ENCODE measurements at places on chromosomes 1 and 21. TPM values are rescaled to one million over a fixed set of nuclear protein-coding genes. Genes with fewer than 3 reads are reported as not detected.
A peak's percentile ranks its signal among the peaks of the same experiment; 100 is the strongest.

- no peak for DNase-seq
Observed at GRCh38 chr1:40593449-40594186, 62.2 kb downstream of the ZNF684 start.

- no peak for DNase-seq
Observed at GRCh38 chr1:208990456-208990855, 593.1 kb upstream of the CAMK1G start.

GRCh38 chr1:209387969-209388329 lies 195.6 kb upstream of the CAMK1G start:
- no peak for DNase-seq

GRCh38 chr1:94235189-94236012 lies 2.0 kb downstream of the ARHGAP29 start:
- no peak for DNase-seq

DNA sequence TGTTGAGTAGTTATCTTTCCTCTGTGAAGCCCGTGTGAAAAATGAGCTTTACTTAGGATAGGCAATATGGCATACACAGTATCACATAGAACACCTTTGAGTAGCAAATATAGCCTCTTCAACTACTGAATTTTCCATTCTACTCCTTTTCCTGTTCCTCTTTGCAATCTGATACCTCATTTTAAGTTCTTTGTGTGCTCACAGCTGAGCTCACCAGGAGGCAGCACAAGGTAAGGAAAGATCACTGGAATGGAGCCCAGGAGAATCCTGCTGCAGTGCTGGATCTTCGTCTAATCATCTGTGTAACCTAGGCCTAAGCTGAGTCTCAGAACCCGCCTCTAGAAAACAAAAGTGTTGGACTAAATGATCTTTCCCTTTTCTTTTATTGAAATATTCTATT lies 171.0 kb downstream of the LRRC40 start:
- no peak for DNase-seq

The BRINP3 gene
- total RNA-seq, result 11.1 TPM

DNA sequence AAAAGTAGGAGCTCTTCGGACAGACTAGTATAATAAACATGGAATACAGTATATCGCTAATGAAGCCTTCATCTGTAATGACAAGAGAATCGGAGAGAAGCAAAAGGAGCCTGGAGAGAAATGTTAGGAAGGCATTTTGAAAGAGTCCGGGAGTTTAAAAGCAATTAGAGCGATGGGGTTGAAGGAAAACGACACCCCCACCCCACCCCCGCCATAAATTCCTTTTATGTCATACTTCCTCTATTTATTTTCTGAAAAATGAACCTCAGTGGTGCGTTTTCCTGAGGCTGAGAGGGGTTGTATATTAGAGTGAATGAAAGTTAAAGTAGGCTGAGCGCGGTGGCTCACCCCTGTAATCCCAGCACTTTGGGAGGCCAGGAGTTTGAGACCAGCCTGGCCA lies 635 bp upstream of the APH1A start:
- DNase-seq, result no peak

The GBP6 gene
- total RNA-seq, result 0.23 TPM

DNA sequence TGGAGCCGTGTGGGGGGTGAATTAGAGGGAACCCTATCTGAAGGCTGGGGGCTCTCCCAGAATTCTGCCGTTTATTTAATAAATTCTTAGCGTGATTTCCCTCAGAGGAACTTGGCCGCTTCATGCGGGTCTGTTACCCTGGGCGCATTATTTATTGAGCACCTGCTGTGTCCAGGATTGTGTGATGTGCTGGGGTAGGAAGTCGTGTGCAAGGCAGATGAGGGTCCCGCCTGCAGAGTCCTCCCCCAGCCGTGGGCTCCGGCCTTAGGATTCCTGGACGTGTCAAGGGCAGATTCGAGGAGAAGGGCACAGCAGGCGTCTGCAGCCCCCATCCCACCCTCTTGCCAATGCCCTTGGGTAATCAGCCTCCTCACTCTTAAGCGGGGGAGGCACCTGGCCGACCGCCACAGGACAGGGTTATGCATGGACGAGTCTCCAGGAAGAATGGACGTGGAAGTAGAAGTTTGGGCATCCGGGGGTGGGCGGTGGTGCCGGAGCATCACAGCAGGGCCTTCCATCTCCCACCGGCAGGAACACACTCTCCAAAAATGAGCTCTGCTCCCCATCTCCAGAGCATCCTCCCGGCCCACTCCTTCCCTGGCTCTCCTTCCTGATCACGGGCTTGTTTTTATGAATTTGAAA lies 233.3 kb upstream of the C1orf174 start:
- DNase-seq, result no peak

The PDC gene
- total RNA-seq, result not detected

DNA sequence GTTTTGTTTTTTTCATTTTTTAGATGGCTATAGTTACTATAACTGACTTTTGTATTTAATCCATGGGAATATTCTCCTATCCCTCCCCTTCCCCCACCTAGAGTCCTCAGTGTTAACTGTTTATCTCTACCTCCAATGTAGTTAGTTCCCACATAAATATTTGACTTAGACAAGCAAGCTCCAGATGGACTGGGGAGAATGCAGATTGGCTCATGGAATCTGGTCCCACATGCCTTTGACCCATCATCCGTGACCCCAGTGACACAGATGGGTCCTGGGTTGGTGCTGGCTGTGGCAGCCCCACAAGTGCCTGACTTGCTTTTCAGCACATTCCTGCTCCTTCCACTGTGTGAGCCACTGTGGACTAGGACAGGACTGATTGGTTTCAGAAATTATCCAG lies 41.8 kb downstream of the ATP2B4 start:
- DNase-seq, result no peak

GRCh38 chr21:29237110-29238052 lies 61.3 kb upstream of the BACH1 start:
- DNase-seq, result no peak

The XKR8 gene
- 5.3 TPM for total RNA-seq

The LCE3D gene
- not detected for total RNA-seq

The CFHR1 gene
- not detected for total RNA-seq

DNA sequence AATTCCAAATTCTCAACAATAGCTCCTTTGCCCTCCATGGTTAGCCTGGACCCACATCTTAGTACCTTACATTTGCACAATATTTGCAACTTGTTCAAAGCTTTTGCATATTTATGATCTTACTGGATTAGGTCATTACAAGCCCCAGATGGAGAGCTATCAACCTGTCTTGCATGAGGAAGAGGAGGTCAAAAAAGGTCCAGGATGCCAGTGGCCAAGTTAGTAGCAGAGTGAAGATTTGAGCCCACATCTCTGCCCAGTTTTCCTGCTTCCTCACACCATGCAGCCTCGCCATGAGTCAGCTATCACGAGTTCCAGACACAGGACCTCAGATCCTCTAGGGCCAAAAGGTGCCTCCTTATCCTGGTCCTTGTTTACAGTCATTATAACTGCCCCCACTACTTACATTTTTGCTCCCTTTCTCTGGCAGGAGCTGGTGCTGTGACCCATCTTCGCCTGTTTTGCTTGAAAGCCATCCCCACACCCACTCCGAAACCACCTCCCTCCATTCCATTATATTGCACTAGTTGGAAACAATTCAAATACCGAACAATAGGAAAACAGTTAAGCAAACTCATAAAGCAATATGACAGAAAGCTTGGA lies 5.0 kb upstream of the AHCYL1 start:
- DNase-seq, result no peak

GRCh38 chr1:228691926-228692325 lies 43.4 kb upstream of the RHOU start:
- no peak for DNase-seq

GRCh38 chr21:17679002-17679600 lies 66.4 kb upstream of the BTG3 start:
- DNase-seq, result no peak

DNA sequence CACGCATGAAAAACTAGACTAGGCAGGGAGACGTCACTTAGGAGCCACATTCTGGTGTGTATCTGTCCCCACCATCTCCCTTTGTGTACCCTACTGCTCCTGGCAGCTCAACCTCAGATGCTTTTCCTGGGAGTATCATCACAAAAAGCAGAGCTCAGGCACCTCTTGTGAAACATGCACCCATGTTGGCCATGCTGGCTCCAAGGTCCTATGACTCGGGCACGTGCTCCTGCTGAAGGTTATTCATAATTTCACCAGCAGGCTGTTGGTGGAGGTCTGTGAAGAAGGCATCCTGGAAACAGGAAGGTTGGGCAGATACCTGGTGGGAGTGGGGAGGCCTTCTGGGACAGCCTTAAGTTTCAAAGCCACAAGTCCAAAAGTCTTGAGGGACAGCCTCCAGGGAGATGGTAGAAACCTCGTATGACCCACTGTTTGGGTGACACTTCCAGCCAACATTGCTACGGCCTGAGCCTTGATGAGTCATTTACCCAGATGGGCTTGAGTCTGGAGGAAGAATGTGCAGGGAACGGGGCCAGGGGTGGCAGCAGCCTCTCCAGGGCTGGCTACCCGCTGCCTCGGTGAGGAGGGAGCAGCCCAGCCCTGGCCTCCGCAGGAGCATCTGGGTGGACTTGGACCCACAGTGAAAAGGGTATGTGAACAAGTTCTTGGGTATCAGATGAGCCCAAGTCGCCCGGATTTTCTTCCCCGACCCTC lies 75.8 kb downstream of the PGBD5 start:
- DNase-seq, result no peak

DNA sequence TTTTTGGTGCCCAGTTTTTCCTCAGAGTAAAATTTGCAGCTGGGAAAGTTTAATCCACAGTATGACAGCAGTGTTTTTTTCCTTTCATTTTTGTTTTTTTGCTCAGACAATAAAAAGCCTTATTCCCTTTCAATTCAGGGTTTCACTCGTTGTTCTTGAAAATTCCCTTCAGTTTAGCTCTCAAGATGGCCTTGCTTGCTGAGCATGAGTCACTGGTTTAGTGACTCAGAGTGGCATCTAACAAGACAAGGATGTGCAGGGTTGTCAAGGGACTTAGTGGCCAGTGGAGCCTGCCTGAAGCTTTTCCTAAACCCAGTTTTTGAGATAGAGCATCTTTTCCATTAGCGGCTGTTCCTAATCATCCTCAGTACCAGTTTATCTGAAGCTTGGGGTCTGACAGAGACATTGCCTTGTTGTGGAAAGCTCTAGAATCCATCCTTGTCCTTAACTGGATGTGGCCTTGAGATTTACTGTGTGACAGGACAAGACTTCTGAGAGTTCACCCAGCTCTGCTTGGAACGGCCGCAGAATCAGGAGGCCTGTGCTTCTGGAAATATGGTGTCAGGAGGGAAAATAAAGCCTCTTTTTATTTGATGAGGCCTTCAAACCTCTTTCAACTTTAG lies 48.4 kb upstream of the DNAJC6 start:
- no peak for DNase-seq

GRCh38 chr21:46130831-46131587 lies 24.4 kb downstream of the FTCD start:
- peak; percentile 77 for DNase-seq

The TCP10L gene
- 1.4 TPM for total RNA-seq

DNA sequence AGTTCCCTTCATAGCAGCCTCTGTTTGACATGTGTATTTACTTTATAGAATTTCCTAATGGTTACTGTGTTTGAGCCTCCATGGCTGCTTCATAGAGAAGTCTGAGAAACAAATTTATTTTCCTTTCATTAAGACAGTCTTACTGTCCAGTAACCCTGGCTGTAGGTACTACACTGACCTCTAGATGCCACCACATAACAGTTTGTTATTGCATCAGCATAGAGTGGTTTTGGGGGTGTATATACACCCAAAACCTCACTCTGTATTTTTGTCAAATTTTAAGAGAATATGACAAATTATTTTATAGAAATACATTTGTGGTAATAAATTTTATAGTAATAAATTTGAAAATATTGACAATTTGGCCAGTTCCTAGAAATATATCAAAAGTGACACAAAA lies 57.3 kb downstream of the OBSCN start:
- DNase-seq, result no peak

- DNase-seq, result no peak
Observed at GRCh38 chr1:100404821-100405220, 52.5 kb downstream of the CDC14A start.

DNA sequence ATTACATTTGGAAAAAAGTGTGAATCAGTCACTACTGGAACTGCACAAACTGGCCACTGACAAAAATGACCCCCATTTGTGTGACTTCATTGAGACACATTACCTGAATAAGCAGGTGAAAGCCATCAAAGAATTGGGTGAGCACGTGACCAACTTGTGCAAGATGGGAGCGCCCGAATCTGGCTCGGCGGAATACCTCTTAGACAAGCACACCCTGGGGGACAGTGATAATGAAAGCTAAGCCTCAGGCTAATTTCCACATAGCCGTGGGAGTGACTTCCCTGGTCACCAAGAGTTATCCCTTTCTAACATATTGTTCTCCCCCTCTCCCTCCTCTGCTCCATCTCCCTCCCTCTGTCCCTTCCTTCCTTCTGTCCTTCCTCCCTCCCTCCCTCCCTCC lies 47.7 kb upstream of the RHOU start:
- DNase-seq, result no peak

DNA sequence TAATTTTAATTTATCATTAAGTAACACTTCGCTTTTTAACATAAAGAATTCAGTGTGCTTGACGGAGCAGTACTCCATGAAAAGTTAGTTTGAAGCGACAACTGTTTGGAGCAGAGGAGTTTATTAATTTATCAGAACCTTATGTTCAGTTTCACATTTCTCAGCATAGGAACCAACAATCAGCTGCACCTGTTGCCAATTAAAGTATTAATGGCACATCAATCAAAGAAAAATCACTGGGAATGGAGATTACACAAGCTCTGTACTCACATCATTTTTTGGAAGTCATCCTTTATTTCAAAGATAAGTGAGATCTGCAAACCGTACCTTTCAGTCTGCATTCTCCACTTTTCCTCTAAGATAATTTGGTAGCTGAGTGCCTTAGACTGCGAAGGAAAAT lies 344.6 kb downstream of the LMO4 start:
- no peak for DNase-seq

The RGS7 gene
- not detected for total RNA-seq

GRCh38 chr1:1117469-1117831 lies 1.6 kb upstream of the C1orf159 start:
- DNase-seq, result peak; percentile 56

DNA sequence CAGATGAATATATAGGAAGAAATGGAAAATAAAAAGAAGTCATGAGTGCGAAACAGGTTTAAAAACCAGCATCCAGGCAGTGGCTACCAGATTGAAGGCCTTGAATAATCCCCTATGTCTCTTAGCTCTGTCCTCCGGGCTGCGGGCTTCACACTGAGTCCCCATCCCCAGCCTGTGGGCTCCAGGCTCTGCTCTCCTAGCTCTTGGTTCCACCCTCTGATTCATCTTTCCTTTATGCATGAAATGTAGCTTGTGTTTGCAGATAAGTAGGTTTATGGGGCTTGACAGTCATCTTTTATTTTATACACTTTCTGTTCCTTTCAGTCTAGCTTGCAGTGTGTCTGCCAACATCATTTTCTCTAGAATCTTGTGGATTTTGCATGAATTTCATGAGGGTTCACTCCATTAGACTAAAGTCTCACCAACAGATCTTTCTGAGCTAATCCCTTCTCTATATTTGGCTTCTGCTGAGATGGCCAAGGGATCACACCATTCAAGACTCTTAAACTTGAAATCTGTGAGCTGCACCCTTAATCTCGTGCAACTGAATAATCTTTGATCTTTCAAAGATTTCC lies 174.5 kb downstream of the PLPPR4 start:
- DNase-seq, result no peak

The CDKN2C gene
- 22.7 TPM for total RNA-seq

The IFI44 gene
- total RNA-seq, result 22.6 TPM

GRCh38 chr1:98766255-98766654 lies 104.7 kb downstream of the SNX7 start:
- DNase-seq, result no peak

GRCh38 chr1:229058111-229058561 lies 212.8 kb upstream of the RAB4A start:
- peak; percentile 43 for DNase-seq

The PLXNA2 gene
- total RNA-seq, result 16.2 TPM
